ENCODE measurements at places on chromosomes 7 and 10.

DNA sequence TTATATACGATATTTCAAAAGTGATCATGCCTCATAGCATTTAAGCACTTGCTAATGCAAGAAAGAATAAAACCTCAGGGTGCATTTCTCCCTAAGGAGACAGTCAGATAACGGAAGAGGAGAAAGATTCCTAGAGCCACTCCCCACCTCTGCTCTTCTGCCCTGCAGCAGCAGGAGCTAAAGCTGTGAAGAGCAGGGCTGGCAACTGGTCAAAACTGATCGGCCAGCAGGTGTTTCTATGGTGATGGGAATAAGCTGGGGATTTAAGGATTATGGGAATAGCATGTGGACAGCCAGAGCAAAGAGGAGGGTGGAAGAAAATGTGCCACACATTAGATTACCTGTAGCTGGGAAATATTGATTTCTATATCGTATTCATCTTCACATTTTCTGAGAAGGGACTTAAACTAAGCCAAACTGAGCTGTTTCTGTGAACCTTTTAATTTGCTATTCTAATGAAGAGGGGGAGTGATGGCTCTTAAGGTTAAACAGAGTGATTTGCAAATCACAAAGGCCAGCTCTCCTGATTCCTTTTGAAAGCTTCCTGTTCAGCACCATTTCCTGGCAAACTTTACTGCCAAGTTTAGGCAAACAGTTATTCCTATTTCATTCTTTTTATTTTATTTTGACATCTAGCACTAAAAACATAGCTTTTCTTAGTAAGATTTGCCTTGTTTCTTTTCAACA is 268.9 kb upstream of the PFKP start:
- DNase-seq: no peak

- no peak for DNase-seq
Measured at GRCh38 chr7:17492437-17492836, 194.0 kb downstream of the AHR start.

DNA sequence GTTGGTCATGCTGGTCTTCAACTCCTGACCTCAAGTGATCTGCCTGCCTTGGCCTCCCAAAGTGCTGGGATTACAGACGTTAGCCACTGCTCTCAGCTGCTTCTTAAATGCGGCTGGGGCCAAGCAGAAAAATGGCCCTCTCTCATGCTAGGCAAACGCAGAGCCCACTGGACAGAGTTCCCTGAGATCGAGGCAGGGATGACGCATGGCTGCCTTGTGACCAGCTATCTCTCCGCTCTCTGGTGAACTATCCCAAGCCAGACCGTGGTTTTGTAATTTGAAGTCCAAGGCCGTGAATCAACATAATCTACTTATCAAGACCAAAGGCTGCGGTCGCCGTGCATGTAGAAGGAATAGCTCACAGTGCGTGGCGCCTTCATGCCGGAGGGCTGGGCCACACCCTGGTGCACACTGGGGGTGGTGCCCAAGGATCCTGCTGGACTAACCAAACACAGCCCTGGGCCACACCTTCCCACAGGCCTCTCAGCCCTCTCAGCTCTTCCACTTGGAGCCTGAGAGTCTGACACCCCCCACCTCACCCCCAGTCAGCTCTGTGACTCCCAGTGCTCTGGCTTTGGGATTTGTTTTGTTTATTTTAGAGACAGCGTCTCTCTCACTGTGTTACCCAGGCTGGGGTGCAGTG is 88.1 kb upstream of the CUX1 start:
- DNase-seq: peak; percentile 97

DNA sequence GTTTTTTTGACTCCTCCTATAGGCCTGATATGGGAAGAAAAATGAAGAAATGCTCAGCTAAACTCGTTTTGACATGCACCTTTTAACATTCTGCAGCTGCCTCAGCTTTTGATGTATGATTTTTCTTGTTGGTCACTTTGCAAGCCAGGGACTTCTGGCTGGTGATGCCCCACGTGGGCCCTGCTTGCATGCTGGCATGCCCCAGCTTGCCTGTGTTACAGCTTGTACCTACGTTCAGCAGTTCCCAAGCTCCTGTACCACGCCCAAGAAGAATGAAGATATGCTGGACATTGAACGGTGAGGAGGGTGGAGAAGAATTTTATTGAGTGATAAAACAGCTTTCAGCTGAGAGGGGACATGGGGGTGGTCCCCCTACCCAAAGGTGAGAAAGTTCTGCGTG is 245.6 kb upstream of the FZD8 start:
- no peak for DNase-seq

- peak; percentile 79 for DNase-seq
Measured at GRCh38 chr10:13503745-13504463, 24.9 kb downstream of the BEND7 start.

GRCh38 chr10:5590816-5591215 is 66.1 kb downstream of the CALML3 start:
- DNase-seq: no peak

- no peak for DNase-seq
Measured at GRCh38 chr7:17255926-17256325, 42.5 kb upstream of the AHR start.

DNA sequence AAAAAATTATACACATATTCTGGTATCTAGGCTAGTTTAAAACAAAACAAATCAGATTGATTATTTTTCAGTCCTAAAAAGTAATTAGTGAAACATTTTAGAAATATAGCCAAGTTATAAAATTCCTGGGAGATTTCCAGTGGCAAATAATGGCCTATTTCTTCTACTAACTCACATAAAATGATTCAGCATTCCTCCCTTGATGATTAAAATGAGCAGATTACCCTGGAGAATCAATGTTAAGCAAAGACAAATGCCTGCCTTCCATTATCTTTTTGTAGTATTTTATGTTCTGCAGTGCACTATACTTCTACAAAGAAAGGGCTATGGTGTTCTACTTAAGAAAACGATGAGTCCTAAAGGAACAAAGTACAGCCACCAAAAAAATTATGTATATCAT is 53.6 kb downstream of the PARD3 start:
- peak; percentile 29 for DNase-seq

DNA sequence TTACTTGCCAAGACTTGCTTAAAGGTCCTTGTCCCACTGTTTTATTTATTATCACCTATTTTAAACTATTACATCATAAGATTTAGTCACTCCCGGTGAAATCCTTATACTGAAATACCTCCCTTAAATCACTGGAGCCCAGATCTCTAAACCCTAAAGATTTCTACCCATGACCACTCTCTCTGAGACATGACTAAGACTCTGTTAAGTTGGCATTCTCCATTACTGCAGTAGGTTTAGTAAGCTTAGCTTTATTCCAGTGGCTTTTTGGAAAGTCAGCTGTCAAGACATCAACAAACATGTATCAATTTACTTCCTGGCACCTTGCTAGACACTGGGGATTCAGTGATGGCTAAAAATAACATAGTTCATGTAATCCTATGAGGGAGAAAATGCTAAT is 874.2 kb downstream of the KCNMA1 start:
- no peak for DNase-seq

DNA sequence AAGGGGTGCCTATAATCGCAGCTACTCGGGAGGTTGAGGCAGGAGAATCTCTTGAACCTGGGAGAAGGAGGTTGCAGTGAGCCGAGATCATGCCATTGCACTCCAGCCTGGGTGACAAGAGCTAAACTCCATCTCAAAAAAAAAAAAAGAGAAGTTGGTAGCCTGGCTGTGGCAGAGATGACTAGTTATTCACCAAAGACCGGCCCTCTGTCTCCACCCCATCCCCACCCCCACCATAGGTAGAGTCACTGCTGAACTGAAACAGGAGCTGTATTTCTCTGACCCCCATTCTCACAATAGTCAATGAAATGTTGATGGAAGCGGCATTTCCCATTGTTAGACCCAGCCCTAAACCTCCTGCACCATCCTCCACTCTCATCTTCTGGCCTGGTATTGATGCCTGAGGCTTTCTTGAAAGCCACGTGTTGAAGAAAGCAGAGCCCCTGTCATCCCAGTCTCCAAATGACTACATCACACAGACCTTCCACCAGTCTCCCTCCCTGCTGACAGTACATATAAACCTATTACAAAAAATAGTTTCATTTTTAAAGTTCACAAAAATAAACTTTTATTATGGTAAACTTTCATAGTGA is 9.4 kb upstream of the PIK3CG start:
- DNase-seq: no peak

DNA sequence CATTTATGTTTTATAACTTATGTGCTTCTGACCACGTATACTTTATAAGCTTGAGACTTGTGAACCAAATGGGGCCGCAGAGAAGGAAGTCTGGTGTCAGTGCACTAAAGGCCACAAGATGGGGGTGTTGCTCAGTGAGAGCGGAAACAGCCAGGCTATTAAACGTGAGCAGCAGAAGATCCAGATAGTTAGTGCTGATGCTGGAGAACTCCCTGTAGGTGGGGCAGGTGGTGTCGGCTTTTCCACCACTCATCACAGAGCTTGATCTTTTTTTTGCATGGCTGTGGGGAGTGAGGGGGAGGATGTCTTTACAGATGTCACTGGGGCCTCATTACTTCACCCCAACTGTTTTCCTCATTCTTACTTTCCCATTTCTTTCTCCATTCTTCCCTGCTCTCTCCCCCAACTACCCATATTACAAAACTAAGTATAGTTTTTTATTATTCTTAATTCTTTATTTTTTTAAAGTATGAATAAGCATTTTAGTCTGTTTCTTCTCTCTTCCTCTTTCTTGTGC is 34.7 kb downstream of the ACADSB start:
- peak; percentile 76 for DNase-seq

- DNase-seq: no peak
Measured at GRCh38 chr7:94700926-94701554, 45.1 kb upstream of the SGCE start.

GRCh38 chr7:102974366-102975236 is 61.8 kb downstream of the LRRC17 start:
- no peak for DNase-seq

DNA sequence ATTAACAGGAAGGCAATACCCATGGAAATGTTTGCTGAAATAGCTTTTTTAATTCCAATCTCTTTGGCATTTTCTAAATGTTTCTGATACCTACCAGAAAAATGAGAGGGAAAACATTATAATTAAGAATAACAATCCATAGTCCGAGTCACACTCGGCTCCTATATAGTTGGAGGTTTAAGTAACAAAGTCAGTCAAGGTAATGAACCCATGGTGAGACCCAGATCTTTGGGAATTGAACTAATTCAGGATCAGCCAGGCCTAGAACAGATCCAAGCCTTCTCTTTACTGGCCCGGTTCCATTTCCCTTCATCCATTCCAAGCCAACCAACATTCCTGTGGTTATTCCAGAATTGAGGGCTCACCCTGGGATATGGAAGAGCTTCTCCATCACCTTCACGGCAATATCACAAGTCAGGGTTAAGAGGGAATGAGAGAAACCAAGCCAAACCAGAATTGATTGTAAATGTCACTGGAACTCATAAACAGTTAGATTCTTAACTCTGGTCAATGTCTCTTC is 28.3 kb downstream of the ABCB4 start:
- DNase-seq: peak; percentile 10

GRCh38 chr10:86580521-86580891 is 58.9 kb upstream of the WAPL start:
- no peak for DNase-seq

DNA sequence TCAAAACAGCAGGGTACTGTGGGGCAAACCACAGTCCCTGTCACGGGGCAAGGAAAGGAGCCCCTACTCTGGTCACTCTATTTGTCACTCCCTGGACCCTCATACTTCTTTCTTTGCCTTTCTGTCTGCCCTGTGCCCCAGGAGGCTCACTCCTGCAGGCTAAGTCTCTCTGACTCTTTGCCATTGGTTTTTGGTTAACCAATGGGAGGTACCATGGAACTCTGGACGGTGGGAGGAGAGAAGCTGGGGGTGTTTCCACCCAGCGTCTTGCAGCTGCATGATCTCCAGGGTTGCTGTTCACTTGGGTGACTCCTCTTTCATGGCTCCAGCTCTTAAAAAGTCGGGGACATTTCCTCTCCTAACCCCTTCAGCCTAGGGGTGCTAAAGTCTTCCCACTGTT is 15.4 kb upstream of the EIF5AL1 start:
- no peak for DNase-seq

All from GM23248 (cell line).